NCI-H748 treated with DMSO at 0.1 percent for 48 hours (cell line): ENCODE measurements at places on chromosomes 2 and 18.

- no peak for DNase-seq
Measured at GRCh38 chr18:75097491-75098225, 111.3 kb downstream of the PTGR3 start.

DNA sequence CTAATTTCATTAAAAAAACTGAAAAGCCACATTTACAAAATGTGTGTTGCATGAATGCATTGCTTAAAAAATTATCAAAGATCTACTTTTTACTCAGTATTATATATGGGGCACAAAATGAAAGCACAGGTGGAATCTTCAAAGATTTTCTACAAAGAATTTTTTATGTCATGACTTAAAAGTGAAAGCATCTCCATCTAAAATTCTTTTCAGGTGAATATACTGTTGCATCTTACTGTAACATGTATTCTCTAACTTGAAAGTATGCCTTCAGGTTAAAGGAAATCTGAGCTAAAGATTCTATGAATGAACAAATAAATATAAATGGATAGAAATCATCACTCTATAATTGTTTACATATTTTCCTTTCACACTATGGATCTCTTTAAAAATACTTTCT lies 66.8 kb upstream of the WDR75 start:
- no peak for DNase-seq

GRCh38 chr2:215981115-215981514 lies 32.2 kb downstream of the MREG start:
- no peak for DNase-seq

GRCh38 chr2:235990344-235990743 lies 177.8 kb downstream of the GBX2 start:
- no peak for DNase-seq

GRCh38 chr18:26941584-26941983 lies 76.1 kb upstream of the AQP4 start:
- no peak for DNase-seq

- DNase-seq, result no peak
Measured at GRCh38 chr2:68750592-68751396, 16.2 kb downstream of the ARHGAP25 start.

- no peak for DNase-seq
Measured at GRCh38 chr2:19651466-19651865, 250.3 kb downstream of the TTC32 start.

GRCh38 chr2:72915907-72916742 lies 1.2 kb upstream of the EMX1 start:
- DNase-seq, result no peak

- no peak for DNase-seq
Measured at GRCh38 chr2:71449343-71449742, 4.0 kb upstream of the DYSF start.
